ENCODE measurements at places on chromosomes 2 and 18.

- no peak for DNase-seq
These were observed 153.3 kb downstream of the EML6 start for GRCh38 chr2:54876764-54877163.

- no peak for DNase-seq
These were observed 11.4 kb upstream of the XPO1 start for GRCh38 chr2:61549546-61549945.

GRCh38 chr2:173434762-173435569 lies 80.3 kb downstream of the CDCA7 start:
- no peak for DNase-seq

- DNase-seq, result no peak
These were observed 147.7 kb downstream of the NETO1 start for GRCh38 chr18:72720116-72720515.

- DNase-seq, result no peak
These were observed 554.6 kb downstream of the DSC3 start for GRCh38 chr18:30487962-30488361.

GRCh38 chr18:59699750-59700534 lies 2.7 kb upstream of the CCBE1 start:
- DNase-seq, result no peak

DNA sequence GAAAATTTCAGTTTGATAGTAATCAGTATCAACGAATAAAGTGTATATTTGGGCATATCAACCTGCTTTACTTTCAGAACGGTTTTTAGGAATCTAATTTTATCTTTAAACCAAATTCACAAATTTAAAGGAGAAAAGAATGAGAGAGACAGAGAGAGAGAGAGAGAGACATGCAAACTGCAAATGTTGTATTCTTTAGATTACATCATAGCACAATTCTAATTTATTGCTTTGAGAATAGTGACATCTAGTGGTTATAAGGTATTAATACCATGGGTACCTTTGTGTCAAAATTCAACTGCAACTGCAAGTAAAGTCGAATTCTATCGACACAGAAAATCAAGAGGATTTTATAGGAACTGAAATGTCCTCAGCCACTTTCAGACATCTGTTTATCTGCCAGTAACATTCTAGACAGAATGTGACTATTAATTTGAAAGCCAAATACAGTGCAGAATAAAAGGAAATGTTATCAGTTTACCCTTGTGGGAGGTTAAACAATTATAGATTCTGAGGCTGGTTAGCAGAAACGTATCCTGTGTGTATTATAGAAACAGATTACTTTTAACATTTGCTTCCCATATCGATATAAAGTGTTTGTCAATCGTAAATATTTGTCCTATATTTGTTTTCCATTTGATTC lies 529.8 kb upstream of the VRK2 start:
- DNase-seq, result no peak

GRCh38 chr2:29817801-29818680 lies 103.3 kb downstream of the ALK start:
- DNase-seq, result no peak

GRCh38 chr2:160583146-160583535 lies 89.5 kb upstream of the RBMS1 start:
- no peak for DNase-seq

GRCh38 chr2:149219856-149220255 lies 110.5 kb upstream of the LYPD6 start:
- no peak for DNase-seq

DNA sequence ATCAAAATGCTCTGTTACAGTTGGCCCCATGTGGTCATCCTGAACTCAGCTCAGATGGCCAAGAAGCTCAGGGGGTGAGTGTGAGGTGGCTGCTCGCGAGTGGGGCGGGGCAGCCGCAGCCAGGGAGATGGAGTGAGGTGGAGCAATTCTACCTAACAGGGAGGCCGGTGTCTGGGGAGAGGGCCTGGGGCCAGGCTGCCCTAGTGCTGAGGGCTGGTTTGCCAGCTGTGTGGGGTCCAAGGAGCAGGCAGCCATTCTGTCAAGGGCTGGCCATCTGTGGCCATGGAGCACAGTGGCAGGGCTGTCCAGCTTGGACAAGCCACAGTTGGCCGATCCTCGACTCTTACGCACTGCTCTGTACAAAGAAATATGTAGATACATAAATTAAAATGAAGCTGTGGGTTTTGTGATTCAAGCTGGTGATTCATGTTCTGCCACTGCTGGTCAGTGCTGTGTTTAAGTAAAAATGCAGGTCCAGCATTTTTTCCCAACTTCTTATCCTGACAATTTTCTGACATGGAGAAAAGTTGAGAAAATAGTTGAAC lies 82.1 kb downstream of the HS6ST1 start:
- DNase-seq, result no peak

DNA sequence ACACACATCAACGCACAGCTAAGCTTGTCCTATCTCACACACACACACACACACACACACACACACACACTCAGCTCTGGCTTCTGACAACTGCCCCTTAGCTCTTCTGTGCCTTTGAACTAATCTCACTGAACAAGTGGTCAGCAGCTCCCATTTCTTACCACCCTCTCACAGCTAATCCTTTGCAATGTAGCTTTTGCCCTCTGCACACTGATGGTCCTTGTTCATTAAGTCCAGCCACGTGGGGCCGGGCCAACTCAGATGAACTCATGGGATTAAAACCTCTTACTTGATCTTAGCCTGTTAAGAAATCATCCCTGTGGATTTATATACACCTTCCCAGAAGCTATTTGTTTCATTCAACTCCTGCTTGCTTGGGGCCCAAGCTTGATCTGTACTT lies 36.6 kb downstream of the DPYSL5 start:
- no peak for DNase-seq

GRCh38 chr2:95526360-95527341 lies 42.1 kb upstream of the TRIM43B start:
- DNase-seq, result no peak

DNA sequence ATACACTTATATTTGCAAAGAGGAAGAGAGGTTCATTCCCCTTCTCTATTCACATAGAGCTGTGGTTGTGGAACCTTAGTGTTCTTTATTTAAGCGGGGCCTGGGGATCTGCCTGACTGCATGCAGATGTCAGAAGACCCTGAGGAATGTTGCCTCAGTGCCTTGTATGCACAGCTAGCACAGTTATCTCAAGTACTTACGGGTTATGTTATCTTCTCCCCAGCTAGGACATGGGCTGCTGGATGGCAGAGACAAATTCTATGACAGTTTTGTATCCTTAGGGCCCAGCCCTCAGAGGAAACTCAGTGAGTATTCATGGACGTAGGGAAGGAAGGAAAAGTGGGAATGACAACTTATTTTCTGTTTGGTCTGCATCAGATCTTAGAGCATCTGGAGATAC lies 37.7 kb upstream of the RTN4 start:
- DNase-seq, result no peak

DNA sequence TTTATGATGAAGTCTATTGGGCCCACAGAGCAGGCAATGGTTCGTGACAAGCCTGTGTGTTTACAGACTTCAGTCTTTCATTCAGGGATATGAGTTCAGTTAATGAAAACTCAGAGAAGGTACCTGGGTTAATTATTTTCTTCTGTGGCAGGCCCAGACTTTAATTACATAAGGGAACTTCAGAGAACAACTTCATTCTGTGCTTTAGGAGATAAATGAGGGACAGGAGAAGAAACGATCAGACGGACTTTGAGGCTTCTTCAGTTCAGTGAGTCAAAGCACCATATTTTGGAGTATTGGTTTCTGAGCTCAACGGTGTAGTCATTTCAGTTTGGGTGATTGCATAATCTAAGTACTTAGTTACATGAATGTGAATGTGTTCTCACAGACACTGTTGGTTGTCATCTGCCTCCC lies 203.0 kb upstream of the KCNJ3 start:
- DNase-seq, result no peak

DNA sequence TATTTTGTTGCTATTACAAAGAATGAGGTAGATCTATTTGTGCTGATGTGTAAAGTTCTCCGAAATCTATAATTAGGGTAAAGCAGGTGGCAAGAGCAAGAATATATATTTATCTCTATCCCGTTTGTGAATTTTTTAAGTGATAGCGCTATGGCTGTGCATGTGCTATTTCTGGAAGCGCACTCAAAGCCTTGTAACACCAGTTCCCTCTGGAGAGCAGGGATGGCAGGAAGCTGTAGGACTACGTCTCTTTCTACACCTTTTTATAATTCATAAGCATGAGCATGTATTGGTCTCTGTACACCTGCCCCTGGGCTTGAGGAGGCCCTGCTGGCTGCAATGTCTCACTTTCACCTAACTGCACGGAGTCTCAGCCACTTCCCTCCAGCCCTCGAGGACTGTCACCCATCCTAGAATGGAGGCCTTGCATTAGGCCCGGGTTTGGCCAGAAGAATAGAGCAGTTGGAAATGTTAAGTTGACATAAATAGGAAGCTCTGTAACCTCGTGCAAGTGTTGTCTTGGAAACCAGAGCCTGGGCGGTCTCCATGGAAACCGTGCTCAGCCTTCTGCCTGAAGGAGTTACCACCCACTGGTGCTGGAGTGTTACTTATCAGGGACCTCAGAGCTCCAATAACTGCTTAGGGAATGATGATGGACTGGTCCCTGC lies 20.9 kb downstream of the ITM2C start:
- no peak for DNase-seq

DNA sequence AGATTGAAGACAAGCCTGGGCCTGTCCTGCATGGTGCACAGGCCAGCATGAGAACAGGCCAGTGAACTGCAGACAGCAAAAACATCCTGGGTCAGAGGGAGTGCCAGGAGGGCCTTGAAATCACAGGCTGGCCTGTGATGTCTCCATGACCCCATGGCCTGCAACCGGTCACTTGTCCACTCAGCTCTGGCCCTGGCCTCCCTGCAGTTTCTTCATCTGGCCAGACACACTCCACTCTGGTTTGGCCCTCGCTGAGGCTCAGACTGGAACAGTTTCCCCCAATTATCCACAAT lies 12.6 kb downstream of the CYRIA start:
- no peak for DNase-seq

- no peak for DNase-seq
These were observed 499.1 kb upstream of the HS6ST1 start for GRCh38 chr2:128817813-128818212.

DNA sequence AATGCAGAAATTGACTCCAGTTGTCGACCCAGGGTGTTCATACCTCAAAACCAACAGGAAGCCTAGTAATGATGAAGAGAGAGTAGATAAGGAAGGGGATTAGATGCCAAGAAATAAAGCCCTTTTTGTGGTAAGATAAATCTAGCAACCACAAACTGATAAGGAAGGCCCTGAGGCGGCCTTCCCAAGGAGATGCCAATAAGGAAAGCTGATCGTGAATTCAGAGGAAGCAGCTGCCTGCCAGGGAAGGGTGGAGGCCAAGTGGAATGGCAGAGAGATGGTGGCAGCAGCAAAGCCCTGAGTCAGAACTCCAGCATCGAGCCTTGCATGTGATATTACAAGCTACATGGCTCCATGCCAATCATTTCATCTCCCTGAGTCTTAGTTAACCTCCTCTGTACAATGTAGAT lies 126.3 kb downstream of the IRS1 start:
- DNase-seq, result no peak

DNA sequence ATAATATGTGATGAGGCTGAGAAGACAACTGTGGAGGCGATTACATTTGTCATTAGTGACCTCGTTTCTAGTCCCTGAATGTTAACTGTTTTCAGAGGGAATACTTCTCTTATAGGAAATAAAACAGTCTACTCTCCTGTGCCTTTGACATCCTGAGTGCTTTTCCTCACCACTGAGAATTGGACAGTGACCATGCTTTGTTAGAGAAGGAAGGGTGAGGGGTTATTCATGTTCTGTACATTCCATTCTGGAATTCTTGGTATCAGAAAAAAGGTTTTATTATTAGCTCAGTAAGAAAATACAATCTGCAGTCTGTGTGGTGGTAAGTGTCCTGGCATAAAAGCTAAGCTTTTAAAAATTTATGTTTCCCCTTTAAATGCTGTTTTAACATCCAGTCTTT lies 58.8 kb downstream of the PARD3B start:
- no peak for DNase-seq

DNA sequence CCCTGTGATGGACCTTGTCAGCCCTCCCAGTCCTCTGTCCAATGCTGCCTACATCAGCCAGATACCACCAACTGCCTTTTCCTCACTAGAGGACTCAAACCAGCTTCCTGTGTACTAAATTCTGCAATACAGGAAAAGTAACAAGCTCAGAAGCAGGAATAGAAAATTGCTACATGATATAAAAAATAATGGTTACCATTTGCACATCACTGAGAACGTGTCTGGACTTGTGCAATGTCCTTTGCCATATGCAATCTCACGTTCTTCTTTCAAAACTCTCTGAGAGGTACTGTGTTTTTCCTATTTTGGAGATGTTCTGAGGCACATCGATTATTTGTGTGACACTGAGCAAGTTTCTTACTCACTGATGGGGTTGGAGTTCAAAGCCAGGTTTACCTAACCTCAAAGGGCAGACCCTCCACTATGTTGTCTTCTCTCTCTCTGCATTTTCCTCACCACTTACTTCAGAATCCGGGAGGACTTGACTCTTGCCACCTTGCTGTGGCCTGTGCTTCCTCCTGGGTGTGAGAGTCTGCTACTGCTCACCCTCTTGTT lies 12.1 kb downstream of the UPP2 start:
- DNase-seq, result no peak

DNA sequence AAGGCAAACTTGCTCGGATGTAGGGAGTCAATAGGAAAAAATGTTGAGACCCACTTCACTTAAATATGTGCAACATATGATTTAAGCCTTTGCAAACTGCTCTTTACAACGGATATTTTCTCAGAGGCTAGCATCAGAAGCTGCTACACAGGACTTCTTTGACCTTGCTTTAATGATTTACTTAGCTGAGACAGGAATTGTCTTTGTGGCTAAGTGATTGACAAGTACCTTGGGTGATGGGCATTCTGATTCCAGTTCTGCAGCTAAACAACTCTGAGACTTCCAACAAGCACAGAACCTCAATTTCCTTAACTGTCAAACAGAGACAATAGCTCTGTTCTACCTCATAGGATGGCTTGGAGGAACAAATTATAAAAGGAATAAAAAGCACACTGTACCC lies 150.2 kb downstream of the NCKAP5 start:
- DNase-seq, result no peak

GRCh38 chr18:79910563-79911343 lies 40.7 kb downstream of the SLC66A2 start:
- no peak for DNase-seq

DNA sequence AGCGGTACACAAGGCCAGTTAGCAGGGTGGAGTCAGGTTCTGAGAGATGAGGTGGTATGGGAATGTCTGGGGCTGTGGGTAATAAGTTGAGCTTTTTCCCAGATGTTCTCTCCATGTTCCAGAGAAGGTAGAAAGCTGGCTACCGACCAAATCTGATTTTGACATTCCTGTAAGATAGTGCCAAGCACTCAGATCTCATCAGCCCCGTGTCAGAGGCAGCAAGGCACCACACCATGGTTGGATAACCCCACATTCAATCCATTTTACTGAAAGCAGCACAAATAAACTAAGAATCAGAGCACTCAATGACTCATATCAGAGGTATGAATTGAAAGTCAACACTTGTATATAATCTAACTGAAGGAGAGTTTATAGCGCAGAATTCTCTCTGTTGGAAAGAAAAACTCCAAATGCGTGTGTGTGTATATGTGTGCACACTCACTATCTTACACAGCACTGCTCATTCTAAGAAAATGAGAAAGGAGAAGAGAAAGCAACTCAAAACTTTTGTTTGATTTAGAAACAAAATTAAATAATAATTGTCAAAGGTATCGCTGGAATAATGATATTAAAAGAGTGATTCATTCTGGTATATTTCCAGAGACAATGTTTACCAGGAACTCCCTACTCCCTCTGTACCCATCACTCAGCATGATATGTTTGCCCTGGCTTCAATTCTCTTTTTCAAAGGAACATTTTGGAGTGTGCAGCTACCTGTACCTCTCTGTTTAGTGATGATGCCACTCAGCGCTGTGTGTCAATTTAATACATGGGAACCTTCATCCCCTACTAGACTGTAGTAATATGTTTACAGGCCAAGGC lies 375.1 kb upstream of the ID2 start:
- no peak for DNase-seq
